ENCODE measurements at places on chromosomes 1 and 21.
A peak's percentile ranks its signal among the peaks of the same experiment; 100 is the strongest.

DNA sequence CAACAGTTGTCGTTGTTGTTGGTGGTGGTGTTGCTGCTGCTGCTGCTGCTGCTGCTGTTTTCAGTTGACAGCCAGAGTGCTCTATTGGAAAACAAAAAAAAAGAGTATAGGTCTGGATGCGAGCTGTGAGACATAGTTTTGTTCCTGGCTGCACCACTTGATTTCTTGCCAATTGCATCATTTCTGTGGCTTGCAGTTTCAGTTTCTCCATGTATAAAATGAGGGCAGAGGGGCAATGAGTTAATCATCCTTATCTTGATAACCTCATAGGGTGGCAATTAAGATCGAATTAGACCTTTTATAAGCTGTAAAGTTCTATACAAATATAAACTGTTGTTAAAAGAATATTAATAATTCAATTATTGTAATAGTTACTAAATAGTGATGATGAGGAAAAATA lies 156.7 kb downstream of the DMRTA2 start:
- DNase-seq: no peak

DNA sequence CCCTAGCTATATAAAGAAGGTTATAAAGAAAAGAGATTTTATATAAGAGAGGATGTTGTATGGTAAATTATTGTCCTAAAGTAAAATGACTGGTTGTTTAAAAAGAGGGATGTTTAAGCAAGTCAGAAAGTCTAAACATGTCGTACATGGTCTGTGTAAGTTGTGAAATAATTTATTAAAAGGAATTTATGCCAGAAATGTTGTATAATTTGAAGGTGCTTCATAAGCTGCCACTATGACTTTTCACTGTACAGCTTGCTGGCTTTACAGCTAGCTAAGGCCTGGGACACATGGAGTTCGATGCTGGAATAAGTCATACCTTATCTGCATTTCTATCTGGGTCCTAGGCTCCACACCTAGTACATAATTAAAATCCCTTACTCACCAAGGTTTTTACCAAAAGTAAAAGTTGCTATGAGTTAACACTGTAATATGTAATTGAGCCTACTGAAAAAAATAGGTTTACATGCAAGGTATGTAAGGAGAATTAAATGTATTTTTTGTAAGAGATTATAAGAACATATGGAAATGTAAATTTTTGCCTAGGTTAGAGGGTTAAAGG lies 59.0 kb upstream of the EDEM3 start:
- no peak for DNase-seq

DNA sequence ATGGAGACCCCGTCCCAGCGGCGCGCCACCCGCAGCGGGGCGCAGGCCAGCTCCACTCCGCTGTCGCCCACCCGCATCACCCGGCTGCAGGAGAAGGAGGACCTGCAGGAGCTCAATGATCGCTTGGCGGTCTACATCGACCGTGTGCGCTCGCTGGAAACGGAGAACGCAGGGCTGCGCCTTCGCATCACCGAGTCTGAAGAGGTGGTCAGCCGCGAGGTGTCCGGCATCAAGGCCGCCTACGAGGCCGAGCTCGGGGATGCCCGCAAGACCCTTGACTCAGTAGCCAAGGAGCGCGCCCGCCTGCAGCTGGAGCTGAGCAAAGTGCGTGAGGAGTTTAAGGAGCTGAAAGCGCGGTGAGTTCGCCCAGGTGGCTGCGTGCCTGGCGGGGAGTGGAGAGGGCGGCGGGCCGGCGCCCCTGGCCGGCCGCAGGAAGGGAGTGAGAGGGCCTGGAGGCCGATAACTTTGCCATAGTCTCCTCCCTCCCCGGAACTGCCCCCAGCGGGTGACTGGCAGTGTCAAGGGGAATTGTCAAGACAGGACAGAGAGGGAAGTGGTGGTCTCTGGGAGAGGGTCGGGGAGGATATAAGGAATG lies 505 bp downstream of the LMNA start:
- DNase-seq: no peak

- no peak for DNase-seq
Observed at GRCh38 chr1:85504417-85504816, 39.5 kb upstream of the DDAH1 start.

- DNase-seq: peak; percentile 81
Observed at GRCh38 chr1:1402072-1402900, 3.2 kb upstream of the CCNL2 start.

DNA sequence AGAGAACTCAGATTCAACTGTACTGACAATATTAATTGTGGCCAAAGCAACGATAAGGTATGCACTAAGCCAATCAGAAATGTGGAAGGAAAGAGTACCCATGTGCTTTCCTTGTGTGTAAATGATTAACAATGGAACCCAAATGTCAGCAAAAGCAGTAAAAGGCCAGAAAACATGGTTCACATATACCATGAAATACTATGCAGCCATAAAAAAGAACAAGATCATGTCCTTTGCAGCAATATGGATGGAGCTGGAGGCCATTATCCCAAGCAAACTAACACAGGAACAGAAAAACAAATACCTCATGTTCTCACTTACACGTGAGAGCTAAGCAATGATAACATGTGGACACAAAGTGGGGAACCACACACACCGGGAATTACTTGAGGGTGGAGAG lies 78.5 kb downstream of the SUSD4 start:
- no peak for DNase-seq
